ENCODE measurements at places on chromosomes 2 and 18.

DNA sequence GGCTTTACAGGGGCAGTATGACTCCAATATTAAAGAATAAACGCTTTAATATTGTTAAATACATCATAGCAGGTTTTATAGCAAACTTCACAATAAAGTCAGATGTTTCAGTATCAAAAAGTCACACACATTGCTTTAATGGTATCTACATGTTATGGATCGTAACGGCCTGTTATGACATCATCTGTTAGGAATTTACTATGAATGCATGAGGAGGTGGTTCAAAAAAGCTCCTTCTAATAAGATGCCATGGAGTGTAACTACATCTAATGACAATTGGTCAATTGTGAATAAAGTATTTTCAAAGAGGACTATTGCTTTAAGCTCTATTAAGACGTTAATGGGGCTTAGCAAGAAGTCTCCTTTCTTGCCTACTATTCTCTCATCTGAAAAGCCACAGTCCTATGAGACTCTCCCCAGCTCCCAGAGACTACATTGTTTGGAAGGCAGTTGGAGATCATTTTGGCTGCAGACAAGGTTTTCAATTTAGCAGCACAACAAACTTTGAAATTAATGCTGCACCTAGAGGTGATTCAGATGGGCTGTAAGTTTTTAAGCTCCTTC, 300.7 kb upstream of the MEIS1 start:
- no peak for DNase-seq

DNA sequence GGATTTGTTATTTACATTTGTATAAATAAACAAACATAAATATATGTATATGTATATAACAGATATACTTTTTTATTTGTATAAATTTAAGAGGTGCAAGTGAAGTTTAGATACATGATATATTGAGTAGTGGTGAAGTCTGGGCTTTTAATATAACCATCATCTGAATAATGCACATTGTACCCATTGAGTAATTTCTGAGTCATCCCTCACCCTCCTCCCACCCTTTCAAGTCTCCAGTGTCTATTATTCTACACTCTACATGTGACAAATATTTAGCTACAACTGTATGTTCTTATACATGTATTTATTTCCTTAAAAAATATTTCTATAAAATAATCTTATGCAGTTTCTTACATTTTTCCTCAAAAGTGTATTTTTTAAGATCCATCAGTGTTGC, 358.7 kb upstream of the TFPI start:
- no peak for DNase-seq

DNA sequence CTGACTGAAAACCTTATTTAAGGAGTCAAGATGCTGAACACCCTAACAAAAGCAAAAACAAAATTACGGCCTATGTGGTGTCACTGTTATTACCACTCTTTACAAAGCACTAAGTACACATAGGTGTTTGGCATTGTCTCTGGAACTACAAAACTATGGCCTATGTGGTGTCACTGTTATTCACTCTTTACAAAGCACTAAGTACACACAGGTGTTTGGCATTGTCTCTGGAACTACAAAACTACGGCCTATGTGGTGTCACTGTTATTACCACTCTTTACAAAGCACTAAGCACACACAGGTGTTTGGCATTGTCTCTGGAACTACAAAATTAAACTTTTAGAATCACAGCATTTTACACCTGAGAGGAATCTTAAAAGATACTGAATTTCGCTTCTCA, 47.4 kb downstream of the SLC35F5 start:
- no peak for DNase-seq

DNA sequence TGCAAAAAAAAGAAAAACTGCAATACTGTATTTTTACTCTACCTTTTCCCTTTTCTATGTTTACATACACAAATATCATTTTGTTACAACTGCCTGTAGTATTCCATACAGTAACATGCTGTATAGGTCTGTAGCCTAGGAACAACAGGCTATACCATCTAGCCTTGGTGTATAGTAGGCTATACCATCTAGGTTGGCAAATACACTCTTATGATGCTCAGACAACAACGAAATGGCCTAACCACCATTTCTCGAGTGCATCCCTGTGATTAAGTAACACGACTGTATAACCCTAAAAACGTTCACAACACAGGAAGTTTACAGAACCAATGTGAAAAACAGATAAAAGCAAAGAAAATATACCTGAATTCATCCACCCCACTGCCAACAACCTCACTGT, 64.0 kb downstream of the MEMO1 start:
- DNase-seq: no peak

GRCh38 chr2:121137571-121137970, 147.4 kb downstream of the TFCP2L1 start:
- no peak for DNase-seq

DNA sequence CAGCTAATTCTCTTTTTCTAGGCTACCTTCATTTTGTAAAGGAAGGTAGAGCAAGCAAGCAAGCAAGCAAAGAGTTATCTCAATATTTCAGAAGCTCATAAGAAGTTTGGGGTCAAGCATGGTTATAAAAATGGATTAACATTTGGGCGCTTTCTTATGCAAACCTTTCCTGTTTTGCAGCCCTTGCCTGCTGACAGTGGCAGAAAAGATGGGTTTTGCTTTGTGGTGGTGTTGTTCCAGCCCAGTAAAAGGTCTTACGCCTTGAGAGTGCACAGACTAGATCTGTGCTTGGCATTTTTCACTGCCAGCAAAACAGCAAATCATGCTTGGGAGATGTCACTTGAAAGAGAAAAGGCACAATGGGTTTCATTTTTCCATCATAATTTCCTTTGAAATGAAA, 1320.6 kb upstream of the CELF4 start:
- no peak for DNase-seq

DNA sequence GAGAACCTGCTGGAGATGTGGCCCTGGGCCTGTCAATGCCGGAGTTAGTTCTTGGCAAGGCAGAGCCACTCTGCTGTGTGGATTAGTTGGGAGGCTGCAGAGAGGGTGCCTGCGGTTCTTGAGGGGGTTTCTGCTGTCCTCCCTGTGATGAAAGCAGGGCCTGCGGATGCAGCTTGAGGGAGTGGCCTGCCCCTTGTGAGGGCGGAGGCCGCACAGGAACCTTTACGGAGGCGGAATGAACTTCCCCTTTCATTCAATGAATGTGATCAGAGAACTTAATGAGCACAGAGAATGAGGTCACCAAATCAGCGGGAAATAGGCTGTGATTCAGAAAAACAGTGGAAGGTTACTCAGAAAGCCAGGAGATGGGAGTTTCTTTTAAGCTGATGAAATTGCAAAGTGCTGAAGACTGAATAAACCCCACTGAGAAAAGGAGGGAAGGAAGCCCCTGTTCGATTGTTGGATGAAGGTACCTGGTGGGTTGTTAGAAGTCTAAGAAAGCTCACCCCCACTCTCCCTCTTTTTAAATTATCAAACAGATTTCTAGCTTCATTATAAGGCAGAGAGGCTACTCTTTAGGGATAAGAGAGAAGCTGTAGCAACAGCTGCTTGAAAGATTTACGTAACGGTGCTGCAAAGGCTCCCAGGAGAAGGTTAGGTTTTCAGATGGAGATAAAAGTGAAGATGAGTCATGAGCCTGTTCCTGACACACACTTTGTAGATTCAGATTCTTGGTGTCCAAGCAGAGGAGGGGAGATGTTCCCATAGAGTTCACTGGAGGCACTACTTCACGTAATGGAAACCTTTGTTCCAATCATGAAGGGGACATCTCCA, 47.4 kb downstream of the VWA3B start:
- DNase-seq: no peak

- no peak for DNase-seq
Observed at GRCh38 chr18:57436965-57437333, 1.8 kb downstream of the ONECUT2 start.

DNA sequence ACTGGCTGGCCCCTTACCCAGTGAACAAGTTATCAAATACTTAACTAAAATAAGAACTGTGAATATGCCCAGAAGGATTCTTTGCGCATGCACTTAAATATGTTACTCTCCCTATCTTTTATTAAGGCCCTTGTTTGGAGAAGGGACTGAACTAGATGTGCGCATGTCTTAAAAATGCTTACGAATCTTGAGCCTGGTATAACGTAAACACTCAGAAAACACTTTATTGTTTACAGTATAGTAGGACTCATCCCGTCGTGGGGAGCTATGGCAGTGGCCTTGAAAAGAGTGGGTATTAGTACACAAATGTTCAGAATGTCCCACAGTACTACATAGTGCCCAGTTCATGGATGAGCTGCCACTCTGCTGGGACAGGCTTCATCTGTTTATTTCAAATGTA, 75.9 kb upstream of the MAP4K3 start:
- no peak for DNase-seq

DNA sequence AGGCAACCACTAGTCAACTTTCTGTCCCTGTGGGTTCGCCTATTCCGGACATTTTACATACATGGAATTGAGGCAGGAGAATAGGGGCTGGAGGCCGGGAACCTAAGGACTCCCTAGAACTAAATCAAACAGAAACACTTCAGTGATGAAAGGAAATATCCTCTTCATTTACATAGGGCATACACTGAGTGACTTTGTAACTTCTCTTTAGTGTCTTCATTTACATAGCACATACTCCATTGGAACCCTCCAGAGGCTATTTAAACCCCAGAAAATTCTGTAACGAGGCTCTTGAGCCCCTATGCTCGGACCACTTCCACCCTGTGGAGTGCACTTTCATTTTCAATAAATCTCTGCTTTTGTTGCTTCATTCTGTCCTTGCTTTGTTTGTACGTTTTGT, 56.5 kb downstream of the CCDC195 start:
- DNase-seq: no peak

GRCh38 chr2:152019732-152020131, 79.1 kb downstream of the CACNB4 start:
- DNase-seq: no peak
